ENCODE measurements at places on chromosomes 13 and 19.

DNA sequence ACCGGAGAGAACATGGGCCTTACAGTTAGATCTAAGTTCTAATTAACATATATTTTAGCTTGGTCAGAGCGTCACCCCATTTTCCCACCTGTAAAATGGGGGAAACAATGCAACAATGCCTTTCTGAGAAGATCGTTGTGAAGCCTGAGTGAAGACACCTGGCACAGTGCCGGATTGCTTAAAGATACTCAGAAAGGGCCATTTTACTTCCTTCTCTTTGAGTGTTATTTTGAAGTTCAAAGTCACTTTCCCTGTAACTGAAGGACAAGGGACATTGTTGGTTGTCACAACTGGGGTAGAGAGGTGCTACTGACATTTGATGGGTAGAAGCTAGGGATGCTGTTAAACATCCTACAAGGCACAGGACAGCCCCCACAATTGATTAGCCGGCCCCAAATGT lies 28.1 kb downstream of the HSPH1 start:
- no peak for DNase-seq

GRCh38 chr13:44303681-44304432 lies 69.8 kb upstream of the SERP2 start:
- no peak for DNase-seq

DNA sequence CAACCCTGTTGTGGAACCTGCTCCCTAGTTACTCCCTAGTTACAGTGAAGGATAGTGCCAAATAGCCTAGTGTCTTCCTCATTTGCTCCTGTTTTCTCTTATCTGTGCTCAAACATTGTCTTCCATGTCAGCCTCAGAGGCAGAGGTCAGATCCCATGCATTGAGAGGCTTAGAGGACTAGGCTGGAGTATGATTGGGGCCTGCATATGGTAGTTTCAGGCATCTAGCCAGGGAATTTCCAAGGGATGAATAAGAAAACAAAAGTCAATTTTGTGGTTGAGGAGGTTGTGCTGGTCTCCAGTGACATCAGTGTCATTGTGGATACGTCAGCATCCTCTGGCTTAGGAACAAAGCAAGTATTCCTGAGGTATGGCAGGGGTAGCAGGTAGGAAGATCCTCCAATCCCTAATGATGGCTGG lies 9.4 kb downstream of the ZNF546 start:
- no peak for DNase-seq

GRCh38 chr13:112969692-112970338 lies 801 bp downstream of the MCF2L start:
- DNase-seq, result no peak

- DNase-seq, result no peak
These were observed 36.2 kb upstream of the SLC46A3 start for GRCh38 chr13:28754698-28755545.

DNA sequence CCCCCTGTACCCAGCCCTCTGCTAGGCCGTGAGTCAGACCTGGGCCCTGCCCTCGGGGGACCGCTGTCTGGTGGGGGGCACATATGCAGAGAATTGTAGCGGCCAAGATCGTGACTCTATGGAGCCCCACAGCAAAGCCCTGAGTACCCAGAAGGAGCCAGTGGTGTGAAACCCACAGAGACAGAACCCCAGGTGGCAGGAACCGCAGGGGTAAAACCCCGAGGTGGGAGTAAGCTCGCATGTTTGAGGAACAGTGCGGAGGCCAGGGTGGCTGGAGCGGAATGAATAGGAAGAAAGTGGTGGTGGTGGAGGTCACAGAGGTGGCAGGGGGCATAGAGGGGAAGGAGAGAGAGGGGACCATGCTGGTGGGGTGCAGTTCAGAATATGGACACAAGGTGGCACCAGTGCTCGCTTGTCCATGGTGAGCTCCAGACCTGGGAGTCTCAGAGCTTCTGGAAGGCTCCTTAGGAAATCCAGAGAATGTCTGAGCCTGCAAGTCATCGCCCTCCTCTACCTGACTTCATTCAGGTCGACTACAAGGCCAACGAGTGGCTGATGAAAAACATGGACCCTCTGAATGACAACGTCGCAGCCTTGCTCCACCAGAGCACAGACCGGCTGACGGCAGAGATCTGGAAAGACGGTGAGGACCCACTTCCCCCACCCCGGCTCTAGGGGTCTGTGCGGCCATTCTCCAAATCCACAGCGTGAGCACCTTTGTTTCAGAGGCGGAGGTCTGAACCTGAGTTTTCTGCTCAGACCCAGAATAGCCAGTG lies 48.9 kb downstream of the MYH14 start:
- no peak for DNase-seq

DNA sequence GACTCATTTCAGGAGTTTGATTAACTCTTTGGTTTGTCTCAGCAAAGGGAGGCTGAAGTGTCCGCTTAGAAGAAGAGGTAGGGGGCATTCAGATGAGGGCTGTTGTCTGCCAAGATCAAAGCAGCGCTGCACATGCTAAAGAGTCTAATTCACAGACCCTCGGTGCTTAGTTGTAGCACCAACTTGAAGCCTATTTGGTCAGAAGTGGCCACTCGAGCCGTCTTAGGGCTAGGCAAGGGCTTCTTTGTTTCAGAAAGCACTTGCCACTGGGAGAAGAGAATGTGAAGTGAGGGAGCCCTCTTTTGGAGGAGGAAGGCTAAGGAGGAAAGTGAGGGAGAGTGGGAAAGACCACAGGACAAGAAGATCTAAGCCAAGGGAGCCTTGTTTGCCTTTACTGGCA lies 313.4 kb upstream of the TMTC4 start:
- DNase-seq, result no peak

DNA sequence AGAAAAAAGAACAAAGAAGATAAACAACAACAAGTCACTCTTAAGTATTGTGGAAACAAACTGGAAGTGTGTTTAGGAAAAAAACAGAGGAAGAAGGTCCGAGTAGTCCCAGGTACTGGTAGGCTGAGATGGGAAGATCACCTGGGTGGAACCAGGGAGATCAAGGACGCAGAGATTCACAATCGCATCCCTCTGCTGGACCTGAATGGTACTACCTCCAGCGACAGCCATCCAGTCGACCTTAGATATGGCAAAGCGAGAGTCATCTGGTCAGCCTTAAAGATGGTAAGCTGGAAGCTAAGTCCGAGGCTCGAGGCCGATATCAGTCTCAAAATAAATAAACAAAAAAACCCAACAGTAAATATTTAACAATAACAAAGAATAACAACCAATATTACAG lies 44.9 kb upstream of the ZNF91 start:
- no peak for DNase-seq

- no peak for DNase-seq
These were observed 68.3 kb upstream of the MYO16 start for GRCh38 chr13:108561149-108561548.

- DNase-seq, result no peak
These were observed 969.7 kb downstream of the SLITRK1 start for GRCh38 chr13:82912564-82912963.

- DNase-seq, result peak; percentile 45
These were observed 7.7 kb downstream of the KASH5 start for GRCh38 chr19:49395581-49396407.

GRCh38 chr13:29907670-29908069 lies 57.3 kb upstream of the UBL3 start:
- no peak for DNase-seq

GRCh38 chr13:84994582-84994981 lies 804.6 kb downstream of the SLITRK6 start:
- no peak for DNase-seq

DNA sequence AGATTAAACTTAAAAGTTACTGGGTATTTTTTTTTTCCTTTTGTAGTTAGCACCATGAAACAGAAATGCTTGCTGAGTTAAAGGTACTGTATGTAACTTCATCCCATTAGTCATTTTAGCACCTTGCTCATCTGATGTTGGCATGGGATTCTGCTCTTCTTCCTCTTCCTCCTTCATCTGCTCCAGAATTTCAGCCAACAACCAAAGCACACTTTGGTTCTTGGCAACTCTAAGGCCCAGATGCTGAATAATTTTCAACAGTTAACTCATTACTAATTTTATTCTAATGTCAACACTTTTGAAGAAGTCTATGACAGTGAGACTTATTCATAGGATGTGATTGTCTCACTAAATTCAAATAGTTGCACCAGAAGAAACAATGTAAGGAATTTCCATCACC lies 359.2 kb downstream of the KCTD12 start:
- DNase-seq, result no peak

DNA sequence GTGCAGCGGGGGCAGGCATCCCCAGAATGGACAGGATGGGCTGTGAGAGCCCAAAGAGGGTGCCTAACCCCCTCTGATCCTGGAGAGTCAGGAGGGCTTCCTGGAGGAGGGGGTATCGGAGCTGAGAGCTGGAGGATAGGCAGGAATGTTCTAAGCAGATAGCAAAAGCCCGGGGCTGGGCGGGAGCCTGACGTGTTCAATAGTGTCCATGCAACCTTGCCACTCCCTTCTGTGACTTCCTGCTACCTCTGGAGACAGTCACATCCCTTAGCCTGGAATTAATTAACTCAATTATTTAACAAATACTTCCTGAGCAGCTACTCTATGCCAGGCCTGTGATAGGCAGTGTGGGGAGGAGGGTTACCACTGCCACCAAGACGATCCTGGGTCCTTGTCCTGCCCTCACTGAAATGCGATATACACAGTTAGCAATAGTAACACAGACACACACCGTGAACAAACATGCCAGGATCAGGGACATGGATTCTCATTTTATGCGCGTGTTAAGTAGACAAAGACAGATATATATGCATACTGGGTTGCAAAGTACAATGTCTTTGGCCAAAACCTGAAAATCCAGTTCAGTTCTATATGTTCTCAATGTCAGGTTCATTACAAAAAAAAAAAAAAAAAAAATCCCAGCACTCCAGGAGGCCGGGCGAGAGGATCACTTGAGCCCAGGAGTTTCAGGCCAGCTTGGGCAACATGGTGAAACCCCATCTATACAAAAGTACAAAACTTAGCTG lies 10.7 kb downstream of the AP2S1 start:
- no peak for DNase-seq

DNA sequence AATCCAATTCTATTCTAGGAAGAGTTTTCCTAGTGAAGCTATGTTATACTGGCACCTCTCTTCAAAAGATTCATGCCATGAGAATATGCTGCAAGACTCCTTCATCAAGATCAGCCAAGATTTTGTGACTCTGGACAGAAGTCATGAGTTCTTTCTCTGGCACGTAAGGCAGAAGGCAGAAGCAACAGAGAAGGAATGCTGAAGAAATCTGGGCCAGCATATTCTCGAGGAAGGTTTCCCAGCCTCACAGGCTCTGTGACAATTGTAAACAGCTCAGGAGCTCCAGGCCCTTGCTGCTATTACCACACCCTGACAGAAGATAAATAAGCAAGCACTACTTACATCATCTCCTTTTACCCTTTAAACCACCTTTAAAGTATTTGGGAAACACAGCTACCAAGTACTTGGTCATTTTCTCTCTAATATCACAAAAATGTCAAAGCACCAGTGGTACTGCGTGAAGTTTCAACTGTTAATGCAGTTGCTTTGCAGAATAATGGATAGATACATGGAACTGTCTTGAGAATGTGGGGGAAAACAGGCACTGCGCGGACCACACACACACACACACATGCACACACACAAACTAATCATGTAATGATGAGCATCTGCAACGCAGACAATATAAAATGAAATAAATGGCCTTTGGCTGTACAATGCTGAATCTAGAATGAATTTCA lies 55.4 kb downstream of the INTS6 start:
- no peak for DNase-seq

DNA sequence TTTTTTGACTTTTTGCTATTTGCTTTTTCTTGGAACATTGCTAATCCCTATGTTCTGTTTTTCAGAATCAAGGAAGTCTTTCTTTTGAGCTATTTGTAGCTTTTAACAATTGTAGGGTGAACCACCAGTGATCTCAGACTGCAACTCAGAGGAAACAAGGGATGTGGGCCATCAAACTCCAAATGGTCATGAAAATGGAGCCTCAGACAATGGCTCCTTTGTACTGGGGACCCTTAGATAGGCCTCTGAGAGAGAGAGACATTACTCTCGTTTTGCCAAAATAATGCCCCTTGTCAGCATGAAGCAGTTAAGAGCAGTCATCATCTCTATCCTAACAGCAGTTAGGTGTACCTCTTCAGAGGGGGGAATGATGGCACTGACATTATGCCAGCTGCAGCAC lies 56.4 kb upstream of the GJB6 start:
- DNase-seq, result no peak

DNA sequence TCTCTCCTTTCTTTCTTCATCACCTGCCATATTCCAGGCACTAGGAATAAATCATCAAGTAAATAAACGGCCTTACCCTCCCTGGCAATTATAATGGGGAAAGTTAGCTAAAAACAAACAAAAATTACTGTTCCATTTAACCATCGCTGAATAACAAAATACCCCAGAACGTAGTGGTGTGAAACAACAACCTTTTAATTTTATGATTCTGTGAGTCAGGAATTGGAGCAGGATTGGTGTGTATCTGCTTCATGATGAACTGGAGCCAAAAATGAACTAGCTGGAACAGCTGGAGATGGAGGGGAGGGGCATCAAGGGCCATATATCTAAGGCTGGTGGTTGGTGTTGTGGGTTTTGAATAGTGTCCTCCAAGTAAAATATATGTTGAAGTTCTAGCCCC lies 3.7 kb upstream of the CADM4 start:
- no peak for DNase-seq

DNA sequence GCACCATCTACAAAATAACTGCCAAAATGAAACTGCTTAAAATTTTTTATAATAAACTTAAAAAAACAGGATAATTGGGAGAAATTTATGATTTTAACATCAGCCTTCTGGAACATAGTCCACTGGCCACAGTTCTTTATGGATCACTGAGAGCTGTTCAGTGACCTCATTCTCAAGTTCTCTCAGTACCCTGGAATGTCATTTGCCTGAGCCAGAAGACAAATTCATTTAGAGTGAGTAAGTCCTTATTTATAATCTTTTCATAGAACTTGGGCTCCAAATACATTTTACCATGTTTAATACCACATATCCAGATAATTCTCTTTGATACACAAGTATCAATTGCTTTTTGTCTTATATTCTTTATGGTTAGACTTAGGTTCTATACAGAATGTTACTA lies 87.6 kb downstream of the CAB39L start:
- no peak for DNase-seq

DNA sequence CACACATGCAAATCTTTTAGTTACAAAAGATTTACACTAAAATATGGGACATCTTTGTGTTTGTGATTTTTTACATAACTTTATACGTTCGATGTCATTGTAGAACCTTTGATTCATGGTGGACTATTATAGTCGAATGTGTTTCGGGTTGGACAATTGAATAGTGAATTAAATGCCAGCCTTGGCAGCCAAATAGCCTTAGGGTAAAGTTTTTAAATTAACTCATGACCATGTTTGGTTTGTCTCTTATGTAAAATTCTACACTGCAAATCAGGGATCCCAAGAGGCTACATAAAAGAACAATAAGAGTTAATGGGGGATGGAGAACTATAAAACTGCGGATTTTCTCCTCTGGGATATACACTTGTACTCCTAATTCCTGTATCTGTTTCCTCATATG lies 1735.6 kb upstream of the SPRY2 start:
- no peak for DNase-seq

Measured in cerebellar nuclear complex (tissue), 1 donor.